ENCODE measurements at places on chromosomes 6 and 20.

DNA sequence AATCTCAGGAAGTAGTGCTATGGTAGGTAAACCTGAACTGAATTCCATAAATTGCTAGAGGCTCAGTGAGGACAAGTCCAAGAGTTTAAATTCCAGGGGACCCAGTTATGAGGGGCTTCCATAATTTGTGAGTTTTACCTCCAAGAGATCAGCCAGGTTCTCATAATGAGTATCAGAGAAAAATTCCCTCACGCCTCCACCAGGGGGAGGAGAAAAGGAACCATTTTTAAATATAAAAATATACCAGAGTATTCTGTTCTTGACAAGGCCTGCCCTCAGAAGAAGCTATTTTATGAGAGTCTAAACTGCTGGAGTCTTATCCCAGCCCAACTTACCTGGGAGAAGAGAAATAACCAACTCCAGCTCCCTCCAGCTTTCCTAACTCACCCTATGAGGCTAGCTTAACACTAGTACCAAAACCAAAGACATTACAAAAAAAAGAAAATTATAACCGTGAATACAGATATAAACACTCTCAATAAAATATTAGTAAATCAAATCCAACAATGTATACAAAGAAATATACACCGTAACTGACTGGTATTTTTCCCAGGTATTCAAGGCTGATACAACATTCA is 158.7 kb downstream of the TFAP2A start:
- DNase-seq = no peak

- no peak for DNase-seq
Measured at GRCh38 chr6:13435477-13436246, 51.7 kb downstream of the GFOD1 start.

DNA sequence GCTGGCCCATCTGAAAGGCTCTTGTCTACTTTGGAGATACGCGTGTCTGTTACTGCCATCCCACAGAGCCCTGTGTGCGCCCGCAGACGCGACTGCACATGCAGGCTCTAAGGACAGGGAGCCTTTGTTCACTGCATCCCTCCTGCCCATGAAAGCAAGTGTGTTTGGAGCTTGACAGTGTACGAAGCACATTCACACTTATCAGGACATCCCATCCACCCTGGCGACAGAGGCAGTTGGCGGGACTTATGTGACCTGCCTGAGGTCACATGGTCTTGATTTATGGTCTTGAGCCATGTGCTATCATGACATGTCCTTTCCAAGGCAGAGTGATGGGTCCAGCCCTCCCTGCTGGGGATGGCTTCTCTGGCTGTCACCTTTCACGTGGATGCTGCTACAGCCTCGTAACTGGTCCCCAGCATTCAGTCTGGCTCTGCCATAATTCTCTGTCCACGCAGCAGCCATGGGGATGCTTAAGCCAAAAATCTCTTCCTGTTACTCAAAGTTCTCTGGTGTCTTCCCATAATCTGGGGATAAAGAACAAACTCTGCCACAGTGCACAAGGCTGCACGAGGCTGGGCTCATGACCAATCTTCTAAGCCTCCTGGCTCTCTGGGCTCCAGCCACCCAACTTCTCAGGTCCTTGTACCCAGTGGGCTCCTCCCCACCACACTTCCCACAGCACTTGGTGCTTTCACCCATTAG is 36.3 kb upstream of the FAM83D start:
- DNase-seq = no peak

- DNase-seq = peak; percentile 75
Measured at GRCh38 chr6:2952557-2953095, 18.7 kb downstream of the SERPINB6 start.

- DNase-seq = no peak
Measured at GRCh38 chr6:31204751-31205145, 34.3 kb upstream of the POU5F1 start.

- no peak for DNase-seq
Measured at GRCh38 chr20:18647777-18648176, 59.9 kb downstream of the DTD1 start.

GRCh38 chr6:106450653-106451052 is 90.1 kb downstream of the CRYBG1 start:
- no peak for DNase-seq

DNA sequence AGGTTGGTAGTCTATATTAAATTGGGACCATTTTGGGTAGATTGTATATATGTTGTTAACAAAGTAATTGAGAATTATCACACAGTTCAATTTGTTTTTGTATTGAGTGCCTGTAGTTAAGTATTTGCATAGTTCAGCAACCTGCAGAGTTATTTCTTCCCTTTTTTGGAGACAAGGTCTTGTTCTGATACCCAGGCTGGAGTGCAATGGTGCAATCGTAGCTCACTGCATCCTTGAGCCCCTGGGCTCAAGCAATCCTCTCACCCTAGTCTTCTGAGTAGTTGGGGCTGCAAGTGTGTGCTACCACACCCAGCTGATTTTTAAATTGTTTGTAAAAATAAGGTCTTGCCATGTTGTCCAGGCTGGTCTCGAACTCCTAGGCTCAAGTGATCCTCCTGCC is 250.5 kb downstream of the UTRN start:
- no peak for DNase-seq

DNA sequence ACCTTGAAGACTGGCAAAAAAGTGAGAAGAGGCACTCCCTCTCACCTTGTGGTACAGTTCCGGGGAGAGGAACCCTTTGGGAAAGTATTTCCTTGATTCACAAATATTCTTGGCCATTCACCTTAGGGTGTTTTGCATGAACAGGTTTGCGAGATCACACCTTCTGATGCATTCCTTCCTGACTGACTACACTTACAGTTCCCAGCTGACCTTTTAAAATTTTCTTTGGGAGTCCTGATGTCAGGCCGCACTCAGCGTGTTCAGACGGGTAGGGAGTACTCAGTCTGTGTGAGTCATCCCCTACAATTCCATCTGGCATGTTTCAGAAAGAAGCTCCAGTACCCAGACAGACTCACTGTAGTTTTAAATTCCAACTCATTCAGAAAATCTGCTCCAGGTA is 1.7 kb downstream of the ADGRF4 start:
- DNase-seq = peak; percentile 64

GRCh38 chr20:62423326-62423706 is 4.0 kb downstream of the RBBP8NL start:
- no peak for DNase-seq

- no peak for DNase-seq
Measured at GRCh38 chr20:6057691-6058090, 3.8 kb upstream of the LRRN4 start.

DNA sequence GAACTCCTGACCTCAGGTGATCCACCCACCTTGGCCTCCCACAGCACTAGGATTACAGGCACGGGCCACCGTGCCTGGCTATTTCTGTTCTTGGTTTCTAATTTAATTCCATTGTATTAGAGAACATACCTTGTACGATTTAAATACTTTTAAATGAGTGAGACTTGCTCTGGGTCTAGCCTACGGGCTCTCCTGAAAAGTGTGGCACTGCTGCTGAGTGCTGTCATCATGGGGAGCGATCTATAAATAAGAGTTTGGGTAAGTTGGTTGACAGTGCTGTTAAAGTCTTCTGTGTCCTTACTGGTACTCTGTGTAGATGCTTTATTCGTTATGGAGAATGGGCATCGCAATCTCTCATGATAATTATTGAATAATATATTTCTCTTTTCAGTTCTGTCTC is 35.0 kb upstream of the BHLHE23 start:
- no peak for DNase-seq

- no peak for DNase-seq
Measured at GRCh38 chr6:56525974-56526789, 116.5 kb downstream of the DST start.
